ENCODE measurements at places on chromosomes 12 and 14. TPM values are rescaled to one million over a fixed set of nuclear protein-coding genes. Genes with fewer than 3 reads are reported as not detected.

Gene IAPP
- total RNA-seq = not detected

- peak; percentile 62 for DNase-seq
These were observed 286.6 kb downstream of the C12orf75 start for GRCh38 chr12:105616971-105617540.

Gene C1S
- under 0.01 TPM for total RNA-seq

Gene FAM181A
- total RNA-seq = not detected

GRCh38 chr12:52865090-52865944, 16.5 kb upstream of the KRT78 start:
- peak; percentile 74 for DNase-seq

Gene TMCC3
- total RNA-seq = 8.5 TPM

DNA sequence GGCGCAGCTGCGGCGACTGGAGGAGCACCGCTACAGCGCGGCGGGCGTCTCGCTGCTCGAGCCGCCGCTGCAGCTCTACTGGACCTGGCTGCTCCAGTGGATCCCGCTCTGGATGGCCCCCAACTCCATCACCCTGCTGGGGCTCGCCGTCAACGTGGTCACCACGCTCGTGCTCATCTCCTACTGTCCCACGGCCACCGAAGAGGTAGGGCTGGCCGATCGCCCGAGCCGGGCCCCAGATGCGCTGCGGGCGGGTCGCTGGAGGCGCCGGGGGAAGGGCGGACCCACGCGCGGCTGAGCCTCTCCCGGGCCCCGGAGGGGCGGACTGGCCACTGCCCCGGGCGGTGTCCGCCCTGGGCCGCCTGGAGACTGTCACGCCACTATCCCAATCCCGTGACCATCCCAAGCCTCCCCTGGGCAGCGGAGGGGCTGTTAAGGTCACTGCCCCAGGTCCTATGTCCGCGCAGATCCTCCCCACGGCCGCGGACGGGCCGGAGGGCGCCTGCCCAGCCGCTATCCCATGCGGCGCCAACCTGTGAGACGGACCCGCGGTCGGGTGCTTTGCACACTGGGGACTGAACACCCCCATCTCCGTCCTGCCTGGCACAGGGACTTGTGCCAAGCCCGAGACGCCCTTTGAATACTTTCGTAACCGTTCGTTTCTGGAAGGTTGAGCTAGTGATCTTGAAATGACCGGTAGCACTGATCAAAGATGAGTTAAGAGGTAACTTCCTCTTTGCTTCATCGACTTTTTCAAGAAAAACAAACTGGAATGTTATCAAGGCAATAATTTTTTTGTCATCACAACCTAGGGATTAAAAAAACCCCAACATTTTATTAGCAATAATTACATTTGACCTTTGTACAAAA, 725 bp downstream of the CHPT1 start:
- peak; percentile 15 for DNase-seq

GRCh38 chr14:37062191-37062803, 110.1 kb downstream of the SLC25A21 start:
- no peak for DNase-seq

DNA sequence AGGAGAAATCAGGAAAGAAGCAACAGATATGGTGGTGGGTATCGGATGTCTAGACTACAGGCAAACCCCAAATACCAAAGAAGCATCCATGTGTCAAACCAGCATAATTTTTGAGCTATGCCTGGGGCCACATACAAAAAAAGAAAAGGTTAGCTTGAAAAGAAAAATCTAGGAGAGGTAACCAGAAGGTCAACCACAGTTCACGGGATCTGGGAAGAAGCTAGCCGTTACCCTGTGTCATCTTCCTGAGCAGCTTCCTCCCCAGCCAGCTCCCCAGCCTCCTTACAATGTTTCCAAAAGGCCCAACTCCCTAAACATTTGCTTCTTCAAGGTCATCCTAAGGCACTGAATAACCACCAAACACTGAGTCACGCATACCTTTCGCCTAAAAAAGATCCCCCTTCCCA, 3.1 kb downstream of the SINHCAF start:
- DNase-seq = no peak

DNA sequence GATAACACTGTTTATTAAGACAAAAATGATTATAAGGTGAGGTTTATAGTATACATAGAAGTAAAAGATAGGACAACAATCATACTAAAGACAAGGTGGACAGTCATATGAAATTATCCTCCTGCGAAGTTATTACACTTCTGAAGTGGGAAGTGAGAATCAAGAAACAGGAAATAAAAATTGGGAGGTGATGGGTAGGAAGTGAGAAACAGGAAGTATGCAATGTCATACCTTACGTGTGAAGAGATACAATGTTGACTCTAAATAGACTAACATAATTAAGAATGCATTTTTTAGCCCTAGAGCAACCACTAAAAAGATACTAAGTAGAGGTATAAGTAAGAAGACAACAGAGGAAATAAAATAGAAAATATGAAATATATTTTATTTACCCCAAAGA, 43.7 kb downstream of the GRIN2B start:
- no peak for DNase-seq

DNA sequence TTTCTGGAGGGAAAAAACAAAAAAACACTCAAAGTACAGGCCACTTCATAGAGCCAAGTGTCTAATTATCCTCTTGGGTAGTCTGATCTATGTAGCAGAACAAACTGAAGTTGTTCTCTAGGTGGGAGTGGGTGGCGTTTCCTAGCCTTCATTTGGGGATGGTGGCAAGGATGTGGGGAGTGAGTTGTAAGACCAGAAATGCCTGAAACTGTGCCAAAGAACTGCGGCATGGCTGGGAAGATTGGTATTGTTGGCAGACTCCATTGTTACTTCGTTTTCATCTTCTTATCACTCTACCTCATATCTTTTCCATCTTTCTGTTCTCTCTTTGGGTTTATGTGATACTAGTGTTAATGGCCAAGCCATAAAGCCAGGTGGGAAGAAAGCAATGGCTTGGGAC, 177.3 kb upstream of the DDHD1 start:
- no peak for DNase-seq

- no peak for DNase-seq
These were observed 198.5 kb downstream of the STXBP6 start for GRCh38 chr14:24851406-24851805.

Gene SLC6A15
- total RNA-seq = 9.3 TPM

Gene SMOC1
- 5.2 TPM for total RNA-seq

- DNase-seq = peak; percentile 8
These were observed 37.1 kb downstream of the LMO3 start for GRCh38 chr12:16568873-16569272.

GRCh38 chr14:96257056-96257455, 1.0 kb downstream of the BDKRB1 start:
- DNase-seq = no peak

Gene BDKRB1
- not detected for total RNA-seq

DNA sequence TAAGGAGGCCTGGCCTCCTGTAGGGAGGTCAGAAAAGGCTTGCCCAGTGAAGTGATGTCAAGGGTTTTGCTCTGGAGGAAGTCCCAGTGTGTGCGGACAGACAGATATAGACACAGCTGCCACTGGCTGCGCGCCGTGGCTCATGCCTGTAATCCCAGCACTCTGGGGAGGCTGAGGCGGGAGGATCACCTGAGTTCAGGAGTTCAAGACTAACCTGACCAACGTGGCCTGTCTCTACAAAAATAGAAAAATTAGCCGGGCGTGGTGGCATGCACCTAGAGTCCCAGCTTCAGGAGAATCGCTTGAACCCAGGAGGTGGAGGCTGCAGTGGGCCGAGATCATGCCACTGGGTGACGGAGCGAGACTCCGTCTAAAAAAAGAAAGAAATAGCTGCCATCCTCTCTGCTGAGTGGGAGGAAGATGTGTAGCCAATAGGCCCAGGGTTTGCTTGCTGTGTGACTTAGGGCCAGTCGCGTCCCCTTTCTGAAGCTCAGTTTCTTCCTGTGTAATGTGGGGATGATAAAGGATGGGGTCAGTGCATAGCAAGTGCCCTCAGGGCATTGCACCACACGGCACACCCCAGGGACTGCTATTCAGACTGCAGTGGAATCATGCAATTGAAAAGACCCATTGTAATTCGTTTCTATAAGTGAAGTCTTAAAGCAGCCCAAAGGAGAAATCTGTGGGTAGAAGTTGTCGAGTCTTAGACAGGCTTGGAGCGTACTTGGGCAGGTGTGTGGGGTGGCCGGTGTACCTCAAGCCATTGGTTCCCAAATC, 18.7 kb upstream of the MLEC start:
- DNase-seq = no peak

DNA sequence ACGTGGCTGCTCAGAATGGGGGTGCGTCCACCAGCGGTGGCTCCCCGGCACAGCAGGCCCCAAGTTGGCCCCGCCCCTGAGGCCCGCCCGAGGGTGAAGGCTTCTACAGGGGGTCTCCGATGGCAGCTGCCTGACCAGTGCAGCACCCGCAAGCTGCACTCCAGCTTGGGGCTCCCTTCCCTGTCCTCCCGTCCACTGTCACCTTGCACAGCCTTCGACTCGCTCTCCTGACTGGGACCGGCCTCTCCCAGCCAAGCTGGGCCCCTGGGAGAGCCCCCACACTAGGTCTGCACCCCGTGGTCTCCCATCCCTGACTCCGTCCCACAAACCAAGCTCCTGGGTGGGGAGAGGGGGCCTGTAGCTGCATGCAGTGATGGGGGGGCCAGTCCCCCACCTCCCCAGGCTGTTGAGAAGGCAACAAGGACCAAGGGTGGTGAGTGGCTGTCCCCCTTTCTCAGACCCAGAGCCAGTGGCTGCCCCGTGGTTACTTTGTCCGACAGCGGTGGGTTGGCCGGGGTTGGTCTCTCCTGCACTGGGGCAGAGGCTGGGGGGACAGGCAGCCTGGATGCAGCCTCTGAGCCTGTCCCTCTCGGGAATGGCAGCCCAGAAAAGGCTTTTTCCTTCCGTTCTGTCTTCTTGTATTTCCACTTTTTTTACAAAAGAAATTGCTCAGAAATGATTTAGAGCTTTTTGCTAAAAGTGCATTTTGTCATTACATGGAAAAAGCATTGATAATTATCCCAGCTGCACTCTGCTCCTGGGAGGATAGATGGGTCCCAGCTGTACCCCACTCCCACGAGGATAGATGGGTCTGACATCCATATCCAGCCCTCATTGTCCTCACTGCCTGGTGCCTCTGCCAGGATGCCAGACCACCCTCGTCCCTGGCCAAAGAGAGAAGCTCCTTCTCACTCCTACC, 217.0 kb downstream of the KIF26A start:
- DNase-seq = no peak

- no peak for DNase-seq
These were observed 210.5 kb downstream of the FOXN3 start for GRCh38 chr14:89206389-89207031.

Measured in lung microvascular endothelial cell (primary cell).